ENCODE measurements at places on chromosomes 13 and 19.

- no peak for DNase-seq
Measured at GRCh38 chr13:44403461-44404056, 29.9 kb downstream of the SERP2 start.

- DNase-seq = no peak
Measured at GRCh38 chr19:41941410-41942202, 13.4 kb upstream of the ERFL start.

- DNase-seq = no peak
Measured at GRCh38 chr13:48770372-48770771, 116.6 kb downstream of the CYSLTR2 start.

- no peak for DNase-seq
Measured at GRCh38 chr13:52356327-52356726, 49.6 kb downstream of the THSD1 start.

GRCh38 chr19:46487802-46488445 is 7.7 kb downstream of the PNMA8B start:
- peak; percentile 70 for DNase-seq

DNA sequence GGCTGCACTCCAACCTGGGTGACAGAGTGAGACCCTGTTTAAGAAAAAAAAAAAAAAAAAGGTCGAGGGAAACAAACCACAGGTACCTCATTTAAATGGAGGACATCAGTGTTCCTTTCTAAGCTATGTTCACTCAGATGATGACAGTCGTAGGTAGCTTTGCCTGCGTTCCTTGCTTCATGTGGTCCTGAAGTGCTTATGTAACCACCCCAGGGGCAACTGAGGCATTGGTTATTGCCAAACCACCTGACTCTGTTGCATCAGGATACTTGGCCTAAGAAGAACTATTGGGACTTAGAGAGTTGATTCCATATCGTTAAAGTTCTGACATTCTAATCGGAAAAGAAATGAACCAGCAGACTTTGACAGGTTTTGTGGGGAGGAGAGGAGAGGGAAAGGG is 51.7 kb downstream of the SPATA13 start:
- no peak for DNase-seq

DNA sequence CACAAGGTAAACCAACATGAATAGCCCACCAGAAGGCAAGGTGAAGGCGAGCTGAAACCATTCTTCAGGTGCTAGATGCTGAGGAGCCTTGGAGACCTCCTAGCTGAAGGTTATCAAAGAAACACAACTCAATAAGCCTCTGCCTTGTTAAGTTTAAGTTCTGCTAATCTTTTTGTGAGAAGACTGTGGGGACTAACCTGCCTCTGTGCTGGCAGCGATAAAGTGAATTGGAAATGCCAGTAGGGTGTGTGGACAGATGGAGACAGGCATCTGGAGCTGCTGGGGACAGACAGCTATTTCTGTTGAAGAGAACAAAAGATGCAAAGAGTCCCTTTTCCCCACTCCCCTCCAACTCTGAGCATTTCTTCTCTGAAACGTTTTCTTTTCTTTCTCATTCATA is 33.5 kb upstream of the FLT1 start:
- DNase-seq = no peak

- no peak for DNase-seq
Measured at GRCh38 chr19:45564131-45564780, 20.3 kb downstream of the OPA3 start.

DNA sequence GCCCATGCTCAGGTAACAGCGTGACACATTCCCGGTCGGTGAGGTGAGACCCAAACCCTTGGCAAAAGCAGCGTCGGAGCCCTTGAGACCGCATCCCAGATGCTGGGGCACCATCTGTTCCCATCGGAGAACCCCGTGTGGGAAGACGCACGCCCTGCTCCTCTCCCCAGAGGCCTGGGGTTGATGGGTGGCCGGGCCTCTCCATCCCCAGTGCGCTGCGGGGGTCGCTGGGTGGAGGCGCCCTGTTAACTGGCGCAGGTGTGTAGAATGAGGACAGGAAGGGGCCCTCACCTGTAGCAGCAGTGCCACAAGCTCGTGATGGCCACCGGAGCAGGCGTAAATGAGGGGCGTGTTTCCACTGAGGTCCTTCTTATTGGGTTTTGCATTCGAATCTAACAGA is 24.6 kb downstream of the PDCD5 start:
- no peak for DNase-seq

GRCh38 chr13:81988567-81988966 is 1647.6 kb upstream of the SPRY2 start:
- no peak for DNase-seq

DNA sequence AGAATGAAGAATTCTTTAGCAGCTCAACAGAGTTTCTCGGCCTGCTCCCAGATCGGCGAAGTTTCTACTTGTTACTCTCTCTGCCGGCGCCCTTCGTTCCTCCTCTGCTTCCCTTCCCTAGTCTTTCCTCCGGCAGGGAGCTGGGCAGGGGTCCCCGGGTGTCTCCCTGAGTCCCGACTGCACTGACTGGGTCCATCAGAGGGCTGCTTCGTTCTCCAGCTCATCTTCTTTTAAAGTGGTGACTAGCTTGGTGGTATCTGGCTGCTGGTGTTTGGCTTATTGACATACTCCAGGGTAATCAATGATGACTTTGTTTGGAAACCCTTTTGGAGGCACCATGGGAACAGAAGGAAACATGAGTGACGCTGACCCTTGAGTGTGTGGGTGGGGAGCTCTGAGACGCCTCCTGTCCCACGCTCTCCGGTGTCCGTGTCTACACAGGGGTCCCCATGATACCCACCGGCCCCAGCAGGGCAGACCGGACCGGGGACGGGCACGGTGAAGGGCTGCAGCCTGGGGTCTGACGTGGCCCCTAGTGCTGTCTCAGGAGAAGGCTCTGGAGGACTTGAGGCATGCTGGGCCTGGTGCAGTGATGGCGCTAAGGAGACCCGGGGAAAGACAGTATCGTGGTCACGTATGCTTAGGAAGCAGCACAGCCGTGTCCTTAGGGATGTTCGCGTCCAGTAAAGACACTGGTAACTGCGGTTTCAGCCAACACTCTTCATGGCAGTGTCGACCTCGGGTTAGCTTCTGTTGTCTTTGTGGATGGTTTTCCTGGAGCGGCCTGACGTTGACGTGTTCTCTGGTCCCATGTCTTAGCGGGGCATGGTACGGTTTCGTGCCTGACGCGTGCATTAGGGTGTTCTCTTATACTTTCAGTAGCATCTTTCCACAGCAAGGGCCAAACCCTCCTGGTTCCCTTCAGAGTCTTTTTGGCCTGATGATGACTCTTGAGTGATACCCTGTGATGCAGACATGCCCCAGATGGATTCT is 23.8 kb downstream of the NAXD start:
- DNase-seq = no peak

DNA sequence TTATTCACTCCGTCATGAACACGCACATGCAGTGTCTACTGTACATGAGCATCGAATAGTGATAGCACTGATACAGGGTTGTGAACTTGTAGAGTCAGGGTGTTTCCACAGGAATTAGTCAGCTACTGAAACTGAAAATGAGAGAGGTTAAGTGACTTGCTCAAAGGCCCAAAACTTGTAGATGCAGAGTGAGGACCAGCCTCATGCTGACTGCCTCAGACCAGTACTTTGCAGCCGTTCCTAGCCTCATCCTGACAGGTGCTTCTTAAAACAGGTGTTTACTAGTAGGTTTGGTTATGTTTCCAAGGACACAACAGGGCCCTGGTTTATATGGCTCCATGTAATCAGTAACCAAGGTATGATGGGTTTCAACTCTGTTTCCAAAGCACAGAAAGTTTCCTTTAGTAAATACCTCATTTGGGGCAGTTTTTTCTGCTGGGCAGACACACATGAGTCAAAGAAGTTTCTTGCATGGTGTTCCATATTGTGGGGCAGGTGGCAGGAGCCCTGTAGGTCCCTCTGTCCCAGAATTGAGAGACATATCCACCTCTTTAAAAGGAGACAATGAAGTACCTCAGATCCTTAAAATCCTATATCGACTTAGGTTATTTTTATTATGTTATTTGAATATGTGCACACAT is 16.0 kb downstream of the FGF9 start:
- no peak for DNase-seq

- DNase-seq = no peak
Measured at GRCh38 chr13:111627596-111627995, 307.2 kb downstream of the TEX29 start.

DNA sequence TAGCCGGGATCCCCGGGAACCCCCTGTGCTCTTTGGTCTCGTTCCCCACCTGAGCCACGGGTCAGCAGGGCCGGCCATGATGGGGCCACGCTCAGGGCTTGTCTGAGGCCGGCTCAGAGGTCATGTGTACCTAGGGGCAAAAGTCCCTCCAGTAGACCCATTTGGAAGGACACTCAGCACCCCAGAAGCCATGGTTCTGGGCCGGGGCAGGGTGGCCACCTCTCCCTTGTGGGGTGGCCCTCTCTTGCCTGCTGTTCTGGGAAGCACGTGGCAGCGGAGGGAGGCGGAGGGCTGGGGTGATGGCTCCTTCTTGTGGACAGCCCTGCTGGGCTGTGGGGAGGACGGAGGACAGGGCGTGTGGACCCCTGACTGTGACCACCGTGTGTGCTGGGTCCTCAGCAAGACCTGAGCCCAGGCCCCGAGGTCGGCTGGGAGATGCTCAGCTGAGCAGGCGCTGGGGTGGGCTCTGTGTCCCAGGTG is 6.4 kb upstream of the PEAK3 start:
- DNase-seq = no peak

GRCh38 chr19:43482193-43482592 is 16.8 kb upstream of the LYPD3 start:
- DNase-seq = no peak

- DNase-seq = no peak
Measured at GRCh38 chr13:60267498-60268202, 103.9 kb upstream of the DIAPH3 start.

- DNase-seq = no peak
Measured at GRCh38 chr13:23674795-23675640, 104.8 kb downstream of the TNFRSF19 start.

DNA sequence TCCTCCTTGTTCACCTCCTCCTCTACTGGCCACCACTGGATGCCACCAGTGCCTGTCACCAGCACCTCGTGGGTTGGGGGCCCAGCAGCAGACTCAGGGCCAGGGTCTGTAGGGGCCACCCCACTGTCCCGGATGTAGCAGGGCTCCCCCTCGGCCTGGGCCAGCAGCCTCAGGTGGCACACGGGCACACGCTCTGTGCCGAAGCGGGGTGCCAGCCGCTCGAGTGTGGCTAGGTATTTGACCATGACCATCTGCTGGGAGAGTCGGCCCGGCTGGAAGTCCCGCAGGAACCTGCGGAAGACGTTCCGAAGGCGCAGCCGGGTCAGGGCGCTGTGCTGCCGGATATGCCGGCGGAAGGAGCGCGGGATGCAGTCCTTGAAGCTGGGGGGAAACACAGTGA is 14.9 kb downstream of the TYK2 start:
- DNase-seq = no peak

DNA sequence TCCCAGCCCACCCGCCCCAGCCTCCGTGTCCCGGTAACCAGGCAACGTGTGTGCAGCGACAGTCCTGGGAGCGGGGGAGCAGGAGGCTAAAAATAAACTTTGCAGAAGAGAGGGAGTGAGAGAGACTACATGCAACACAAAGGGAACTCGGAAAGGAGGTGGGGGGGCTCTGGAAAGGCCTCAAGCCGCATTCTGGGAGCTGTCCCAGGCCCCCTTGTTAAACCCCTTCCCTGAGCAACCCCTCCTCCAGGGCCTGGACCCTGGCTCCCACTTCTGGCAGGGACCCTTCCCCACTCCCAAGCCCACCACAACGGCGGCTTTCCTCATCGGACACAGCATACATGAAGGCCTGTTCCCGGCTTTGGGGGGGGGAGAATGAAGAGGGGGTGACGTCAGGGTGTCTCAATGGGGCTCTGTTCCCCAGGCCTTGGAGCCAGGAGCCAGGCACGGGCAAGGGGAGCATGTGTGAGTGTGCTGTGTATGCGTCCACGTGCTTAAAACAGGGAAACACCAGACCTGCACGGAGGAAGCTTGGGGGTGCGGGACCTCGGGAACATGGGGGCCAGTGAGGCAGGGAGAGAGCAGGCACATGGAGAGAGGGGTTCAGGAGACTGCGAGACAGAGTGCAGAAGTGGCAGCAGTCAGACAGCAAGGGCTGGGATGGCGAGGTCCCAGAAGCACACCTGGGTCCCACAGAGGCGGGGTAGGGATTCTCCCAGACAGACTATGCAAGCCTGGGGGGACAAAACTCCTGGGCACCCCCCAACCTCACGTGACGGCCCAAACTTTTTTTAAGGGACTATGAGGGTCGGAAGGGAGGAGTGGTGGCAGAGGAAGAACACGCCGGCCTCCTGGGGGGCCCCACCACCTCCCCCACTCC is 2.3 kb downstream of the ERF start:
- no peak for DNase-seq

GRCh38 chr13:57925250-57925649 is 293.7 kb downstream of the PCDH17 start:
- no peak for DNase-seq

- peak; percentile 85 for DNase-seq
Measured at GRCh38 chr19:14369399-14370168, 11.7 kb upstream of the ADGRE5 start.

GRCh38 chr13:94232956-94233355 is 246.5 kb downstream of the DCT start:
- DNase-seq = no peak

DNA sequence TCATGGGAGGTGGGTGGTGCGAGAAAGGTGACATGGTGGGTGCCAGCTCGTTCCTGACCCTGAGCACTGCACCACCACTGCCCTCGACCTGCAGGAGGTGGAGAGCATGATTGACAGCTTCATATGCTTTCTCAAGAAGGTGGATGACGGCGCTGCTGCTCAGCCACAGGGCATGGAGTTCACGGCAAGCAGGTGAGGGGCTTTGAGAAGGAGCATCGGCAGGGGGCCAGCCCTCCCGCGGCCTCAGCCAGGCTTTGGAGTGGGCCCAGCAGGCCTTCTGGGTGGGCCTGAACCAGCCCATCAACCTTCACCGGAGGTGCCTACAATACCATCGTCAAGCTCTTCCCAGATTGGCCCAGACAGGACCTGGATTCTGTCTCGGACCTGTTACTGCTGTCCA is 18.9 kb upstream of the ZNF14 start:
- DNase-seq = no peak

DNA sequence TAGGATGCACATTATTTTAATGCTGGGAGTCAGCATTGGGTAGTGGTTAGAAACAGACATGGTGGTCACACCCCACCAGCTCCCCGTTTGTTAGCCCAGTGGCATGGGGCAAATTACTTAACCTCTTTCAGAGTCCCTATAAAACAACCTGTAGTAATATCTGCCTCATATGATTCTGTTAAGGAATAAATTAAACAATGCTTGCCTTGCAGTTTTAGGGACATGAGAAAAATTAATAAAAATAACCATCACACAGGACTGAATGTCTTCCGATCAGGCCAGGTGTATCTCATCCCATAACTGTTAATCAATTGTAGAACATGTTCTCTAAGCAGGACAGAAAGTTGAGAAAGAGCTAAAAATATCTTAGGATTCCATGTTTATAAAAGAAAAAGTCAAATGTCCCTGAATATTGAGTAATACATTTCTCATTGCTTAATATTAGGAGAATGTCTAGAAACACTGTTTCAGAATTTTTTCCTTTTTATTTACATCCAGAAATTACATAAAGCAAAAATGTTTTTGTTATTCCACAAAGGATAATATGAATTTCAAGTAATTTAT is 196.5 kb downstream of the GPC6 start:
- no peak for DNase-seq

- no peak for DNase-seq
Measured at GRCh38 chr19:51323481-51324166, 12.2 kb downstream of the IGLON5 start.
